Sigmoid colon (tissue), 7 donors: ENCODE measurements at places on chromosomes 5 and 9. TPM values are rescaled to one million over a fixed set of nuclear protein-coding genes. Genes with fewer than 3 reads are reported as not detected.

Gene PPIC
- total RNA-seq = 26.5 TPM

Gene GDNF
- 6.9 TPM for total RNA-seq

- no peak for DNase-seq
Measured at GRCh38 chr5:9721161-9721560, 91.0 kb upstream of the TAS2R1 start.

Gene ZNF354C
- total RNA-seq = 10.0 TPM

Gene CCDC183
- 0.71 TPM for total RNA-seq

Gene MSX2
- 1.1 TPM for total RNA-seq

Gene SIGMAR1
- total RNA-seq = 74.7 TPM

- no peak for DNase-seq
Measured at GRCh38 chr9:81080900-81081299, 608.4 kb downstream of the TLE1 start.

Gene BAAT
- total RNA-seq = not detected

Gene ELAVL2
- not detected for total RNA-seq

DNA sequence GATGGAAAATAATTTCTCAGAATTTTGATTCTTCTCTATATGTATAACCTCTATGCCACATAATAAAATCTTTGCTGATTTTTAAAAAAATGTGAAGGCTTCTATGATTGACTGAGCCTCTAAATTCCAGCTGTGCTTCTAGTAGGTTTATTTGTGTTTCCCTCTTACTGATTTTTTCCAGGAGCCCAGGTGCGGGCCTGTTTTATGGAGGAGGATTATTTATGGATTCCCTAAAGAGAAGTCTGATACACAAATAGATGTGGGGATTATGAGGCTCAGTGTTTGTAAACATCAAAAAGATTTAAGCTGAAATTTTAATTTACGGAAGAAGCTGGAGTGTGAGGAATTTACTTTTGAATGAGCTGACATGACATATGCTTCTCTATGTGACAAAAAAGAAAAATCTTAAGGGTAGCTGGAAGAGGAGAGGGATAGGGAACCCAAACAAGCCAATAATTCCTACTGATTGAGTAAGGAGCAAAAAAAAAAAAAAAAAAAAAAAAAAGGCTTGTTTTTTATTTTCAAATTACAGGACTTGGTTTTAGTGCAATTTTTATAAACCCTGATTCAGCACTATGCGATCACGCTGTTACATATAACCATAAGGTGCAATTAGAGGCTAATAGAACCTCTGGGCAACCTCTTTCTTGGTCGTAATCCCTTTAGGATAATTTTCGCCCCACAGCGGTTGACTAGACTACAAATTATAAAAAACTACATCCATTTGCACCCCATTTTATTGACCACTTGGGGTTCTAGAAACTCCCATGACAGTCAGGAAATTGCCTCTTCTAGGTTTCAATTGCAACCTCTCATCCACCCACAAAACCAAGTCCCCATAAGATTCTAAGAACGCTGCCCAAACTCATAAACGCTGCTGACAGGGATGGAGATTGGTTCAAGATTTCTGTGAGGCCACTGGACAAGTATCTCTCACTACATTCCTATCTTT is 44.4 kb upstream of the RAI14 start:
- no peak for DNase-seq

DNA sequence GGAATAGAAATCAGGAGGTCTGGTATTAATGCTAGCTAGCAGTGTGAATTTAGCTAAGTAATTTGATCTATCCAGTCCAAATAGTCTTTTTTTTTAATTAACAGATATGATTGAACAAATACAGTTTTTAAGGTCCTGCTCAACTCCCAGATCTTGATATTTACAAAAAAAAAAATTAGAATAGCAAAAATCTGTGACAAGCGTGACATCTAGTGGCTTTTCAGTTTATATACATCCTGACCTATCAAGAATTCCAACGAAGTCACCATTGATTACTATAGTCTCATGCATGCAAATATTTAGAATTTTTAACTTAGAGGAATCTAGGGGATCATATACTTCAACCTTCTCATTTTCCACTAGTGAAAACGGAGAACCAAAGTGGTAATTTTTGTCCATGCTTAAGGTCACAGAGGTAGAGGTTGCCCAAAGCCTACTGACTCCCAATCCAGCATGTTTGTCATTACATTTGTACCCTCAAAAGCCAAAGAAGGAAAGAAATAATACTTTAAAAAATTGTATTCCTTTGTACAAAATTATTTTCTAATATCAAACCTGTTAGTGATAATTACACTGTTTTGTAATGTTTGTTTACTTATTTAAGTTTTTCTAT is 17.6 kb upstream of the TARS1 start:
- DNase-seq = no peak

Gene VLDLR
- 13.6 TPM for total RNA-seq
